Right lobe of liver (tissue), 6 donors: ENCODE measurements at places on chromosomes 5 and 9.

- DNase-seq = no peak
Observed at GRCh38 chr5:34586117-34586885, 69.8 kb upstream of the RAI14 start.

- no peak for DNase-seq
Observed at GRCh38 chr5:81728301-81728700, 22.6 kb downstream of the SSBP2 start.

GRCh38 chr5:177327539-177328522 is 16.1 kb upstream of the MXD3 start:
- DNase-seq = no peak

DNA sequence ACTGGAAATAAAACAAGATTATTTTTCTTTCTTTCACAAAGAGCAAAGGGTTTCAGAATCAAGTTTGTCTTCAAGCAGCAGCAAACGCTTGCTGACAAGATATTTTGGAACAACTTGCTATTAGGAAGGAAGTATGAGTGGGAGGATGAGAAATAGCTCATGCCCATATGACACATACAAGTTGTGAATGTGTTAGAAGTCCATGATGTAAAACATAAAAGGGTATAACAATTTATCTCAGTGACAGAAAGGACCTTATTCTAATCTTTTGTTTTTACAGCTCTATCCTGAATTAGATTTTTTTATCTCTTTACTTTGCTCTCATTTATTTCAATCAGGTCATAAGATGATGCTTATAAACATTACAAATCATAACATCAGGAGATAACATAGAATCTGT is 516.6 kb upstream of the MEF2C start:
- no peak for DNase-seq

- no peak for DNase-seq
Observed at GRCh38 chr5:38692346-38692745, 135.9 kb upstream of the LIFR start.
